ENCODE measurements at places on chromosomes 2 and 18.

GRCh38 chr2:130336877-130337734 lies 5.6 kb upstream of the IMP4 start:
- DNase-seq, result peak; percentile 46

- DNase-seq, result no peak
These were observed 2.0 kb downstream of the SDC1 start for GRCh38 chr2:20222769-20223406.

GRCh38 chr18:23172591-23173380 lies 37.5 kb downstream of the CABLES1 start:
- DNase-seq, result no peak

DNA sequence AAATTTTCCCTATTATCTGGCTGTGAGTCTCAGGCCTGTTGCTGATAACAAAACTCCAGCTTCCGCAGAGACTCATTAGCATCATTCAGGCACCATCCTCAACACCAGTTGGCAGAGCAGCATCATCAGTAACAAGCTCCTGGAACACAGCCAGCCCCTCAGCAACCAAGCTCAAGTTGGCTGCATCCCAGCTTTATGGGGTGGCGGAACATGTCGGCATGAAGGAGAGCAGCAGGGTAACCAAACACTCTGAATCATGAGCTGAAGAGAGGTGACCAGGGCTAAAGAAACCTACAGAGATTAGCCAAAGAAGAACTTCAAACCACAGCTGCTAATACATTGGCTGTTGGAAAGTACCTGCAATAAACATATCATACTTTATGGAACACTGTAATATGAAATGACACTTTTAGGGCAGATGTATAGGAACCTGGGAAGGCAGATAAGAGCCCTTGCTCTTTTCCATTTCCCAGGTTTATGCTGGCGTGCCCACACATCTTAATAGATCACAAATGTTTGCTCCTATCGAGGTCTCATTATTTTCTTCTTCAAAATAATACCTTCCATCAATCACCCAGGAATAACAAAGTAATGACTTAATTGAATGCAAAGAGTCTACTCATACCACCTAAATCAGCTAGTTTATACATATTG lies 63.8 kb downstream of the PDE11A start:
- DNase-seq, result no peak

DNA sequence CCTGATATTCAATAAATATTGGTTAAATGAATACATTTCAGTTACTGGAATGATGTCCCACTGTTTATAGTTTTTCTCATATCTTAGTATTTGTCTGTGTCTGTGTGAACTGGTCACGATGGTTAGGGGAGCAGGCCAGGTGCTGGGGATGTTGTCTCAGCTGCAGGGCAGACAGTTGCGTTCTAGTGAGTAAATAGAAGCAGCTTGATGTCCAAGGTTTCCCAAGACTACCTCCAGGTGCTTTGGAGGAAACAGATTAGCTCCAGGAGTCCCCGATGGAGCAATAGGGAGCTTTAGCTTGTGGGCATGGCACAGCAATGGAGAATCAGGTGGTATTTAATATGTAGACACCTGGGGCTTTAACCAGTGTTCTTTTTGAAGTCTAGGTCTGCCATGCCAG lies 75.5 kb downstream of the GULP1 start:
- DNase-seq, result no peak

GRCh38 chr18:23730857-23731256 lies 41.6 kb downstream of the LAMA3 start:
- DNase-seq, result no peak

DNA sequence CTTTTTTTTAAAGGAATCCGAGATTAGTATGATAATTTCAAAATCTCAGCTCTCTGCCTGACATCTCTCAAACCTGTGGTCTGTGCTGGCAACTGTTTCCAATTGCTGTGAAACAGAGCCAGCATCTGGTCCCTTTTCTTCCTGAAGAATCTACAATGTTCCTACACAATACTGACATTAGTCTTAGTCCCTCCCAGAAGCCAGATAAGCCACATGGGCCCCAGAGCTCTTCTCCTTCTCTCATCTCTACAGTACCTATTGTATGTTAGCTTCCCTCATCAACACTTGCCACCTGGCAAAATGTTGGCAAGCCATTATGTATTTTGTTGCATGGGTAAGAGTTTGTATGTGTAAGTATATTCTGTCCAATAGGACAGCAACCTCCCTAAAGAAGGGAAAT lies 62.9 kb upstream of the CDKL4 start:
- no peak for DNase-seq

DNA sequence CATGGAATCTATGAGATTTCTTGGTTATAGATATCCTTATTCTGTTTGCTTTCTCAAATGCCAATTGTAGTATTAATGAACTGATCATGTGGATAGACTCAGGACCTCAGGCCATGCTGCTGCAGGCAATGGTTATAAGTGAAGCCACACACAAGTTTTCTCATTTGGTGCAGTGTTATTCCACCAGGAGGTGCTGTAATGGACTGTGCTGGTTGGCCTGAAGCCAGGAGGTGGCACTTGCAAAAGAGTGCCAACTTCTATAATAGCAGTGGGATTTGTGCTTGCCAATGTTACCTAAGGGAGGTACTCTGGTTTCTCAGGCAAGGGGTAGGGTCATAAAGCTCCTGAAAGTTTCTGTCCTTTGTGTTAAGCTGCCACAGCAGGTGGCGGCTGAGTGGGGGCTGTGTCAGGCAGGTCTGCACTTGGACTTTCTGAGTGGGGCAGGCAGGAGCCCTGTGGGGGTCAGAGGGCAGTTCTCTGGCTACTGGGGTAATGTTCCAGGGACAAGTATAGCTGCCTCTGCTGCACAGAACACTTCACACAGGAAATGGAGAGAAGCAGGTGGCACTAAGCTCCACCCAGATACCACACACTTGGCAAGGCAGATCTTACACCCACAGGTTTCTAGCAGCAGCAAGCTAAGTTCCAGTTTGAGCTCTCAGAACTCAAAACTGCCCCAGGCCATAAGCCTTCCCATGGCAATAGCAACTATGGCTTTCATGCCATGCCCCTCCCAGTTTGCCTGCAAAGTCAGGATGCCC lies 352.6 kb upstream of the CWC22 start:
- no peak for DNase-seq

DNA sequence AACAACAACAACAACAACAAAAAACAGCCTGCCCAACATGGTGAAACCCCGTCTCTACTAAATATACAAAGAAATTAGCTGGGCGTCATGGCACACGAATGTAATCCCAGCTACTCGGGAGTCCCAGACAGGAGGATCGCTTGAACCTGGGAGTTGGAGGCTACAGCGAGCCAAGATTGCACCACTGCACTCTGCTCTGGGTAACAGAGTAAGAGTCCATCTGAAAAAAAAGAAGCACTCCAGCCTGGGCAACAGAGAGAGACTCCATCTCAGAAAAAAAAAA lies 344.1 kb upstream of the PLGLB2 start:
- no peak for DNase-seq

GRCh38 chr2:183967756-183968155 lies 630.6 kb upstream of the ZNF804A start:
- no peak for DNase-seq

DNA sequence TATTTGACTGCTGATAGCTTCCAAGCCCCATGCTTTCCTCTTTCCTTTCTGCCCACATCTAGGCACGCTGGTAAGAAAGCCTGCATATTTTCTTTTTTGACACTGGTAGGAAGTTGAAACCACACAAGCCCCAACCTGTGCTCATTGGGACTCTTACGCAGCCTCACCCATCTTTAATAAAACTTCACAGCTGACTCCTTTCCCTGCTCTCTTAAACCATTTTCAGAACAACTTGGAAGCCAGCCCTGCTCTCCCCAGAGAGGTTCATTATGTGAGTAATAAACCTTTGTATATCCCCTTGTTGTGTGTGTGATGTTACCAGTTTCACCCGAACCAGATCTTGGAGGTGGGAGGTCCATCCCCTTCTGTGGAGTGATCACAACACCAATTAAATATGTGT lies 268.4 kb downstream of the GPD2 start:
- DNase-seq, result no peak

DNA sequence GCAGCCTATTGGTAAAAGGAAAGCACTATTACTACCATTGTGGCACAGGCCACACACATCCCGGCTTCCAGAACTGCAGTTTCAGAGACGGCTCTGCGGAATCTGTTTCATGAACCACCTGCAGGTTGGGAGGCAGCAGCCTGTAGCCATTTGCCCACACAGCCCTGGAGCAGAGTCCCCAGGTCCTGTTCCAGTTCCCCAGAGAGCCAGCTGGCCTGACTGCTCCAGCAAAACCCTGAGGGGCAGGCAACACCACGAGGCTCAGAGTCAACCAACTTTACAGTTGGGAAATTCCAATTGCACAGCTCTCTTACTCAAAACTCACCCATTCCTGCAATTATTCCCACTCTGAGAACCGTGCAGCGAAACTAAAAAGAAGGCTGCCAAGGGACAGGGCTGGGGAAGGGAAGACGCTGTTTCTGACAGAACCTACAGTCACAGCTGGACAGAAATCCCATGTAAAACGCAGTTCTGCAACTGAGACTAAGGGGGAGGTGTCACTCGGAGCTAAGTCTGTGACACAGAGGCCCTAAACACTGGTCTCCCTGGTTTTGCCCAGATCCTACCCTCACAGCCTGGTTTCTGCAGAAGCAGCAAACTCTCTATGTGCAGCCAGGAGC lies 219.4 kb downstream of the TMEM163 start:
- DNase-seq, result no peak

- no peak for DNase-seq
These were observed 125.6 kb upstream of the CDC42EP3 start for GRCh38 chr2:37797081-37797480.

- DNase-seq, result no peak
These were observed 668.3 kb downstream of the IRS1 start for GRCh38 chr2:226131299-226131784.

GRCh38 chr2:42743659-42743990 lies 20.3 kb downstream of the OXER1 start:
- no peak for DNase-seq

GRCh38 chr18:40852406-40852805 lies 1102.6 kb upstream of the PIK3C3 start:
- no peak for DNase-seq

DNA sequence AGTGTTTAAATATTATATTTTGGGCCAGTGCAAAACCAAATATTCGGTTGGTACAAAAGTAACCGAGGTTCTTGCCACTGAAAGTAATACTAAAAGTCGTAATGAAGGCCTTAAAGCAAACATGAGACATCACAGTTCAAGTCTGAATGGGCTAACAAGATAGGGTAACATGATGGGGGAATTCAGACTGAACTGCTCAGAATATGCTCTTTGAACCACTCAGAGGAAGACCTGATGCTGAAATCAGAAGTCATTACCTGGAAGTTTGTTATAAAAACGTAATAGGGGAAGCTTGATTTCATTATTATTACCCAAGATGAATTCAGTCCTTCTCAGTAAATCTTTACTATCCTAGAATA lies 26.6 kb downstream of the CDKL4 start:
- no peak for DNase-seq
